ENCODE measurements at places on chromosomes 3 and 15. TPM values are rescaled to one million over a fixed set of nuclear protein-coding genes. Genes with fewer than 3 reads are reported as not detected.

DNA sequence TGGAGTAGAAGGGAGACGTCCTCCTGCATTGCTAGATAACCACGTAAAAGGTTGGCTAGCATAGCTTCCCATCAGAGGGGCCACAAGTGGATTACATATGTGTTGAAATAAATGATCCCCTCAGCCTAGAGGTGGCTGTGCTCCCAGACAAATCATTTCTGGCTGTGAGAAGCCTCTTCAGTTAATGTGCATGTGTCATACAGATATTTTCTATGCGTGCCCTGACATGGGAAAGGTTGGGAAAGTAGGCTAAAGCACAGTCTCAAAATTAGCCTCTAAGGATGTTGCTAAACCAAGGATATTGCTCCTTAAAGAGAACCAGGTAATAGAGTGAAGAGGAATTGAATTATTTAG, 17.8 kb downstream of the USP3 start:
- H3K4me3 ChIP-seq, result no peak overlapping the region
- no peak overlapping the region for H3K27ac ChIP-seq
- peaks cover 58% of the 10 kb centered on the region for H3K4me1 ChIP-seq

DNA sequence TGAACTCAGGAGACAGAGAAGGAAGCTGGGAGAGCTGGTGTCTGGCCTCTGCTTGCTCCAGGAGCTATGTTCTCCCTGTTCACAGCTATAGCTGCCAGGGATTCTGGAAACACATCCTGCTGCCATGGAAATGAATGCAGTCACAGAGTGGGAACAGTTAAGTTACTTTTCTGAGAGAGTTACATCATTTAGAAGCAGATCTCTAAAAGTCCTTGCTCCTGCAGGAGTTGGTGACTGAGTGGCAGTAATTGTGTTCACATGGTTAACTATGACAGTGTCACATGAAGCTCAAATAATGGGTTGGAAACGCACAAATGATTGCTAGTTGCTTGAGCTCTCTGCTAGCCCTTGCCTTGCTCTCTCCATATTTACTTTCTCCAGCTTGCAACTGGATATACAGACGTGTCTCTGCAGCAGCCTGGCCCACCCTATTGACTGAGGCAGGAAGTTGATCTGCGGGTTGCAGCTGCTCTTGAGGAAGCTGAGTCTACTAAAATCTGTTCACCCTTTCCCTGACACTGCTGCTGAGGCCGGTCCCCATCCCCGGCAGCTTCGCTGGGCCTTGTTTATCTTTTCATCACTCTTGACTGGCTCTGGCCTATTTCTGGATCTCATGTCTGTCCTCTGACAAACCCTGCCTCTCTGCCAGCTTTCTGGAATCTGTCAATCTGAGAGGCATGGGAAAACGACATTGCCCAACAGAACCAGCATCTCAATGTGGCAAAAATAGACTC, 16.7 kb upstream of the ISLR start:
- H3K36me3 ChIP-seq, result no peaks in the 10 kb centered on the region
- no peak for DNase-seq
- no peak overlapping the region for H3K4me3 ChIP-seq
- peaks cover 5% of the 10 kb centered on the region for H3K4me1 ChIP-seq
- H3K27ac ChIP-seq, result no peak overlapping the region
- H3K27me3 ChIP-seq, result peaks cover 3% of the 10 kb centered on the region

DNA sequence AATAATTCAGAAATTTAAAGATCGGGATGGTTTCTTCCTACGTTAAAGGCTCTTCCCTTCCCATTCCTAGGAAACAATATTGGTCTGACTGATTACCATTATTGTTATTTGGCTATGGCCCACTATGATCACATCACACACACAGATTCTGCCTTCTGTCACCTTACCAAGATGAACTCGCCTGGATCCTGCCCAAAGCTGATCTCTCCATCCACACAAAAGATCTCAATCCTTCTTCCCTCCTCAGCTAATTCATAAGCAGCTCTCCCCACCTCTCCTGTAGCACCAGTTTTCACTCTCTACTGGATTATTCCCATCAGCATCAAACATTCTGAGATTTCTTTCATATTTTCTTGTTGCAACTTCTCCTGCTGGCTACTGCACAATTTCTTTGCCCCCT, 25.0 kb downstream of the PLCL2 start:
- H3K27me3 ChIP-seq, result no peaks in the 10 kb centered on the region
- H3K27ac ChIP-seq, result no peak overlapping the region
- H3K4me1 ChIP-seq, result peaks cover 71% of the 10 kb centered on the region
- no peaks in the 10 kb centered on the region for H3K36me3 ChIP-seq

DNA sequence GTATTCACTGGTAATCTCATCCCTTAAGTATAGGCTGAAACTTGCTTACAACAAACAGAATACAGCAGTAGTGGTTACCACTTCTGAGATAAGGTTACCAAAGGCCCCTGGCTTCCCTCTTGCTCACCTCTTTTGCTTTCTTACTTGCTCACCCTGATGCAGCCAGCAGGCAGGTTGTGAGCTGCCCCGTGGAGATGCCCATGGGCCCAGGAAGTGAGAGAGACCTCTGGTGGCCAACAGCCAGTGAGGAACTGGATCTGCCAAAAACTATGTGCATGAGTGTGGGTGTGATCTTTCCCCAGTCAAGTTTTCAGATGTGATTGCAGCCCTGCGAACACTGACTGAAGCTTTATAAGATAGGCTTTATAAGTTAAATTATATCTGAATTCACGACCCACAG, 48.7 kb downstream of the NMNAT3 start:
- H3K27ac ChIP-seq, result no peak overlapping the region
- no peaks in the 10 kb centered on the region for H3K4me1 ChIP-seq
- H3K4me3 ChIP-seq, result no peak overlapping the region
- H3K36me3 ChIP-seq, result no peaks in the 10 kb centered on the region
- DNase-seq, result no peak

- no peaks in the 10 kb centered on the region for H3K4me1 ChIP-seq
- no peaks in the 10 kb centered on the region for H3K27me3 ChIP-seq
- H3K27ac ChIP-seq, result no peak overlapping the region
- DNase-seq, result no peak
Observed at GRCh38 chr15:50543556-50543955, 2.9 kb downstream of the USP50 start.

Gene TP53BP1
- 88.4 TPM for total RNA-seq

Gene RPL15
- 2,162 TPM for total RNA-seq

Gene PLSCR4
- not detected for total RNA-seq

Data from B cell (primary cell).